ENCODE measurements at places on chromosomes 6 and 20. TPM values are rescaled to one million over a fixed set of nuclear protein-coding genes. Genes with fewer than 3 reads are reported as not detected.

Gene VWA7
- total RNA-seq = 11.0 TPM

Gene DPPA5
- total RNA-seq = not detected

Gene GSTA3
- not detected for total RNA-seq

Gene NHSL1
- 1.4 TPM for total RNA-seq

Gene ETV7
- total RNA-seq = 21.9 TPM

Gene DEFB132
- total RNA-seq = not detected

Gene RBM39
- 318 TPM for total RNA-seq

Gene C20orf144
- 0.30 TPM for total RNA-seq

Gene CLPSL2
- not detected for total RNA-seq

Gene SIRPA
- total RNA-seq = not detected

Gene UNC93A
- total RNA-seq = not detected

Gene GJA1
- not detected for total RNA-seq

Gene SMLR1
- not detected for total RNA-seq

Gene HUS1B
- 0.78 TPM for total RNA-seq

Gene FAM8A1
- 14.3 TPM for total RNA-seq

Gene PHACTR3
- total RNA-seq = not detected

Gene BPHL
- 9.2 TPM for total RNA-seq

Gene HDGFL1
- total RNA-seq = not detected

Measured in activated CD4-positive, alpha-beta memory T cell treated with anti-CD3 and anti-CD28 coated beads, Interleukin-2, amount 10 ng/mL, durations not matched to agents 7 days and 5 days (primary cell).